Esophagus squamous epithelium (tissue), 5 donors: ENCODE measurements at places on chromosomes 12 and 14. TPM values are rescaled to one million over a fixed set of nuclear protein-coding genes. Genes with fewer than 3 reads are reported as not detected.

- no peak for DNase-seq
These were observed 8.9 kb upstream of the IFNG-AS1 start for GRCh38 chr12:67980391-67980790.

- DNase-seq: no peak
These were observed 703.1 kb upstream of the MDGA2 start for GRCh38 chr14:48378541-48378940.

DNA sequence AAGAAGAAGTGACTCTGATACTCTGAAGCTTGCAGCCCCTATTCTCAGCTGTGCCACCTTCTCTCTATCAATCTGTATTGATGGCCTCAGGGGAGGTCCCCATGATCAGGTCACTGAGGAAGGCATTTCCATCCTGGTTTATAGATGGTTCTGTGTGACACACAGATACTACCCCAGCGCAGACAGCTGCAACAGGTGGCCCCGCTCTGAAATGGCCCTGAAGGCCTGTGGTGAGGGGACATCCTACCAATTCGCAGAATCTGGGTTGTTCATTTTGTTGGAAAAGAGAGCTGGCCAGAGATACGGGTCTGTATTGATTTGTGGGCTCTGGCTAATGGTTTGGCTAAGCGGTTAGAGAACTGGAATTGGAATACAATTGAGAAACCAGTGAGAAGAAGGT, 21.7 kb downstream of the DLK1 start:
- no peak for DNase-seq

The CFAP251 gene
- total RNA-seq: 2.4 TPM

- DNase-seq: no peak
These were observed at the start of gene PLEKHG3 for GRCh38 chr14:64704143-64704742. TSS of gene PLEKHG3 (plus strand) at chr14:64704424. CDS start at chr14:64727632, 23,208 bp downstream.

The TBC1D30 gene
- total RNA-seq: 5.1 TPM

GRCh38 chr12:11016937-11017336, 5.5 kb downstream of the TAS2R19 start:
- no peak for DNase-seq

DNA sequence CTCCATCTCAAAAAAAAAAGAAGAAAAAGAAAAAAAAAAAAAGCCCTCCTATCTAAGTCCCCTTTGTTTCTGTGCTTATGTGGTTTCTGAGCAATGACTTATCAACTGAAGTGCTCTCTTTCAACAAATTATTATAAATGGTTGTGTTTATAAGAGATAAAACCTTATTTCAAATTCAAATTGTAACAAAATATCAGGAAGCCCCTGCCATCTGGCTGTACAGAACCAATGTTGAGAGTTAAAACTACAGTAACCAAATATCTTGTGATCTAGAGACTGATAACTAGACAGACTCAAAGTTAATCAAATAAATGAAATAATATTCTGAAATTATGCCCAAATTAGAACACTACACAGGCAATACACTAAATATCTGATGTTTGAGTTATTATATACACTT, 143.0 kb upstream of the CPNE8 start:
- no peak for DNase-seq

The KRT86 gene
- total RNA-seq: not detected

The LMO3 gene
- 5.0 TPM for total RNA-seq

DNA sequence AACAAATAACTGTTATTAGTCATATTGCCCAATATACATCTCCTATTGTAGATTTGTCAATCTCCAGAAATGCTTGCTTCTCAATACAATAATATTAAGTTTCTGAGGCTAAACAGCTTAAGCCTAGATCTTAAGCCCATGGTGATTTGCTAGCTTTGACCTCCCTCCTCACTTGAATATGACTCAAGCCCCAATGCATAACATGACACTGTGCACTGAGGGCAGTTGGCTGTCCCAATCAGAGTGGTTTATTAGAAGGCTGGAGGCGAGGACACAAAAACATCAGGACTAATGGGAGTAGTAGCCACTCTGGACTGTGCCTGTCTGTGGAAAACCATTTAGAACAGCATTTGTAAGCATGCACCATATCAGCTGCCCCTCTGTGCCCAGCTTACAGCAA, 81.1 kb upstream of the GTF2A1 start:
- no peak for DNase-seq

DNA sequence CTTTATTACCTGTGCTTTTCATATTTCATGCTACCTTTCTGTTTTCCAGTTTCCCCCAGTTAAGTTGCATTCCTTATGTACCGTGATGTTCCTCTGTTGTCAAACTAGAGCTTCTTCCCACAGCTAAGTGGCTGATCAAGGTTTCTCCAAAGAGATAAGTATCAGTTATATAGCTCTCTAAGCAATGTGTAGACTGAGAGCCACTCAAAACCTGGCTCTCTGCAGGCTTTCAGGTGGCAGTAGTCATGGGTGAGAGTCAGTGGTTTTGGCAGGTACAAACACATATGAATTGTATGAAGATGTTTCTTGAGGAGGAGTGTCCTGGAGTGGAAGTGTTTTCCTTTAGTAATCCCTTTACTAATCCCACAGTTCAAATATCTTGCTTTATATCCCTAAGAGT, 28.4 kb downstream of the TXNRD1 start:
- DNase-seq: no peak

GRCh38 chr12:50953047-50953446, 703 bp downstream of the HIGD1C start:
- DNase-seq: no peak

- DNase-seq: no peak
These were observed 86.0 kb upstream of the ATF1 start for GRCh38 chr12:50677858-50678257.

The SARNP gene
- total RNA-seq: 60.1 TPM

GRCh38 chr12:15033641-15034040, 60.8 kb downstream of the PDE6H start:
- no peak for DNase-seq

The HOXC6 gene
- 0.30 TPM for total RNA-seq

The TTLL5 gene
- total RNA-seq: 15.3 TPM

The TTC9 gene
- 26.9 TPM for total RNA-seq

- DNase-seq: no peak
These were observed 77.0 kb upstream of the FOXN3 start for GRCh38 chr14:89493877-89494634.

The CD163 gene
- 4.2 TPM for total RNA-seq

DNA sequence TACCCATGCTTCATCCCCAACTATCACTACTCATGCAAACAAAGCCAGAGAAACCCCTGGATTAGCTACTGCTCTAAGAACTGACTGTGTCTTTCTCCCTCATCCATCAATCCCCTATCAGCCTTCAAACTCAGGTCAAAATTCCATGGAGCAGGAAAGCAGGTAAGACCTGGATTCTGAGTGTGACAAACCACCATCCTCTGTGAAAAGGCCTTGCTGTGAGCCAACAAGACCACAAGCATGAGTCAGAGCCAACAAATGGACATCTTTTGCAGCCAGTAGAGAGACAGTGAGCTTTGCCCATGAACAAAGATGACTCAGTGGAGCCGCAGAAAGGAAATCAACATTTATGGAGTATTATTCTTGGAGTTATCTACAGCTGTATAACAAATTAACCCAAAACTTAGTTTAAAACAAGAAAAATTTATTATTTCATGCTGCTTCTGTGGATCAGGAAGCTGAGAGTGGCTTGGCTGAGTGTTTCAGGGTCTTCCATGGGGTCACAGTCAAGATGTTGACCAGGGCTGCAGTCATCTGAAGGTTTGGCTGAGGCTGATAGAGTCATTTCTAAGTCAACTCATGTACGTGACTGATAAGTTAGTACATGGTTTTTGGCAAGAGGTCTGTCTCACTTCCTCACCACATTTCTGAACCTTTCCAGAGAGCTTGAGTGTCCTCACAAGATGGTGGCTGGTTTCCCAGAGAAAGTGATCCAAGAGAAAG, 61.1 kb downstream of the PITPNM2 start:
- DNase-seq: no peak

The NRIP2 gene
- total RNA-seq: 0.38 TPM

The MUCL1 gene
- not detected for total RNA-seq

GRCh38 chr14:76923431-76924370, 97.5 kb downstream of the LRRC74A start:
- no peak for DNase-seq

DNA sequence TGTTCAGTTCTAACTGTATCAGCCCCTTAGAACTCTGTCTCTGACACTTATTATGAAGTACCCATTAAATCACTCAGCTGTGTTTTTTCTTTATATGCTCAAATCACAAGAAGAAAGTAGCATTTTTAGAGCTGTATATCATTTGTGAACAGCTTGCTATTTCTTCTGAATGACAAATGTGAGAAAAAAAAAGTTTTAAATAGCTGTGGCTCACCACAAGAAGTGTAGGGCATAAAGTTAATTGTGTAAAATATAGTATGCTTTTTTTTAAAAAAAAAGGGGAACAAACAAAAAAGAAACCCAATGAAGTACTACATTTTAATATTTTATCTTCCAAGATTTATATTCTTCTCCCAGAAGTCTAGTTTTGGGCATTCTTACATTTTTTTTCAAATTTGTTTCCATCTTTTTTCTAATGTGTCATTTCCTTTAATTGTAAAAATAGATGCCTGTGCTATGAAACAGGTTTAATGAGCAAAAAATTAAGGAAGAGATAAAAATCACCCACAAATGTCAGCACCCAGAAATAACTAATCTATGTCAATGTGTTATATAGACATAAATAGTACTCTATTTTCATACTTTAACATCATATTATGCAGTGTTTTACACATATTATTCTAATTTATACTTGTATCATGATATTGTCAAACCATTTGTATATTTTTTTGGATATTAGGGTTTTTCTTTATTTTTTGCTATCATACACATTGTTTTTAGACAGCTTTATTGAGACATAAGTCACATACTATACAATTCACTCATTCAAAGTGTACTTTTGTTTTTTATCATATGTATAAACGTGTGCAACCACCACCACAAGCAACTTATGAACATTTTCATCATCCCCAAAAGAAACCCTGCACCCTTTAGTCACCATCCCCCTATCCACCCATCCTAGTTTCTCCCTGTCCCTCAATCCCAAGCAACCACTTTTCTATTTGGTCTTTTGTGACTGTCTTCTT, 22.4 kb upstream of the LRRK2 start:
- DNase-seq: no peak

GRCh38 chr14:59182641-59183040, 5.8 kb upstream of the DAAM1 start:
- DNase-seq: no peak

The COA8 gene
- 18.2 TPM for total RNA-seq

GRCh38 chr12:15158083-15158482, 63.1 kb downstream of the RERG start:
- DNase-seq: no peak

The MSI1 gene
- not detected for total RNA-seq

GRCh38 chr12:108854451-108855283, 2.7 kb downstream of the SSH1 start:
- DNase-seq: no peak
